ENCODE measurements at places on chromosomes 12 and 14.

DNA sequence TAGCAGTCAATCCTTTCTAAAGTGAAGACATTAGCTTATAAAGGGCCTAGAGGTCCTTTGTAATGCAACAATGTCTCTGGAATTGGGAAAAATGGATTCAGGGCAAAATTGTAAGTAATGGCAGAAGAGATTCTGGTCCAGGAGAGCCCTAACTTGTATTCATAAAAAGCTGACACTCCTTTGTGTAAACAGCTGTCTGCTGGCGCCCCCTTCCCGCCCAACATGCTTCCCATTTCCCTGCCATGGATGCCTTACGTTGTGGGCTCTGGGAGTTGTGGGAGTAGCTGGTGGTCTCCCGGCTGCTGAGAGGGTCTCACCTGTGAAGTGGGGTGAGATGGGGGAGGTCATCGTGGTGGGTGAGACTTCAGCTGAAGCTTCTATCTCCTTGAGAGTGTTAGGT, 2.3 kb downstream of the ACRBP start:
- no peak for DNase-seq

DNA sequence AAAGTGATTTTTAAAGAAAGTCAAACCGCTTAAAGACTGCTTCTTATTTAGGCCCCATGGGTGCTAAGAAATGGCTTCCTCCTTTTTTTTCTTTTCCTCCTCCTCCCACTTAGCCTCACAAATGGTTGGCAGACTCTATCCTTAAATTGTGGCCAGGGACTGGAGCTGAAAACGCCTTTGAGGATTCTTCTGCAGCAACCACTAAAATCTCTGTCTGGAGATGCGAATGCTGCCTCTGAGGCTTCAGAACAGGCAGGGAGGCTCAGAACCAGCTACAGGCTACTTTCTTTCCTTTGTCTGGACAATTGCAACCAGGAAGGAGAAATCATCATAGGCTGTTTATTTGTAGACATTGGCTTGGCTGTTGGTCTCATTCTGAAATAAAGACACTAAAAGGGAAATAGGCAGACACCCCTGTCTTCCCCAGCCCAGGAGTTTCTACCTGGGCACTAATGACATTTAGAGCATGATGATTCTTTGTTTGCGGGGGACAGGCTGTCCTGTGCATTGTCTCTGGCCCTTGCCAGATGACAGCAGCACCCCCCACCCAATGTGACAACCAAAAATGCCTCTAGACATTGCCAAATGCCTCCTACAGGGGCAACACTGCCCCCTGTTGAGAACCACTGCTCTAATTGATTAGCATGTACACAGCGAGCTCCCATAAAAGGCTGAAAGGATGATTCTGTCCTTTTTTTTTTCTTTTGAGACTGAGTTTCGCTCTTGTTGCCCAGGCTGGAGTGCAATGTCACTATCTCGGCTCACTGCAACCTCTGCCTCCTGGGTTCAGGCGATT, 50.3 kb downstream of the MAP1LC3B2 start:
- DNase-seq, result peak; percentile 29

- DNase-seq, result no peak
Observed at GRCh38 chr14:81535396-81536164, 1.9 kb upstream of the SEL1L start.

DNA sequence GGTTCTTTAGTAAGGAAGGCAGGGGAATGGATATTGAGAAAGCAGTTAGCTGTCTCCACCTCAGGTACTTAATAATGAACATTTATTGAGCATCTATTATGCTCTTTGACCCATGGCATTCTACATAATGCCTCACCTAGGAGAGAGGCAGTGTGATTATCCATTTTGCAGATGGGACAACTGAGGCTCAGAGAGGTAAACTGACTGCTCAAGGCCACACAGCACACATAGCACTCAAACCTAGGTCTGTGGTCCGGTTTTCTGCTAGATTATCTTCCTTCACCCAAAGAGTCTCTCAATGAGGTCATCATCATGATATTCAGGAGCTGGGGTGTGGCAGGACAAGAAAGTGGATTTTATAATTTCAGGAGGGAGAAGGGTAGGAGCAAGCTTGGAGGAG, 199.1 kb upstream of the LHX5 start:
- no peak for DNase-seq

DNA sequence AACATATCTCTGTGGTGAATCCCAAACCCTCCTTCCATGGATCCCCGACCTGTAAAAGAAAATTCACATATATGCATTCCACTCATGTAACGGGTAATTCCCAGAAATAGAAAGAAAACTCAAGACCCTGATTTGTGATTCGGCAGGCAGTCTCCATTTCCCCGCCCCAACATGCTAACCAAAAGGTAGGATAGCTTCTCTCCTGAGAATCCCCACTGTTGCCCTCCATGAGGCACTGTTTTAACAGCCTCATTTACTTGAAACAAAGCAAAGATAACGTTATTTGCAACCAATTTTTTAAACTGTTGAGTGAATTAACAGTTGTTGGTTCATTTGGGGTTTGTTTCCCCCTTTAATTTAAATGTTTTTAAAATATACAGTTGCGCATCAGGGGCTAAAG, 774 bp upstream of the SLC2A13 start:
- no peak for DNase-seq

DNA sequence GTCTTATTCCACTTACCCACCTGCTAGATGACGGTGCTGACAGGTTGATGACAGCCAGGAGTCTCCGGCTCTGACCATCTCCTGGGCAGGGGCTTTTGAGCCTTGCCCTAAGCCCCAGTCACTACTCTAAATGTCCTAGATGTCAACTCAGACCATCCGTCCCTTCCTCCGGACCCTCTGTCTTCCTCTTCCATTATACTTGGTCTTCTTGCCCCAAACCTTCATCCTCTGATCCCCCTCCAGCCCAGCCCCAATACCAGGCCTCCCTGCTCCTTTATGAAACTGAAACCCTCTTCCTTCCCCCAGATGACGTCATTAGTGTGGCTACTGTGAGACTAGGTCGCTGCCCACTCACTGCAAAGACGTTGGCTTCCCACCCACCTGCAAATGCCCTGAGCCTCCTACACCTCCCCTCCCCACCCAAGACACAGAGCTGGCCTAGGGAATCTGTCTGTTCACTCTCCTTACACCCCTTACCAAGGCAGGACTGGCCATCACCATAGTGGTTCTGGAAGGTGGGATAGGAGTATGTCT, 10.1 kb downstream of the KRT71 start:
- no peak for DNase-seq

DNA sequence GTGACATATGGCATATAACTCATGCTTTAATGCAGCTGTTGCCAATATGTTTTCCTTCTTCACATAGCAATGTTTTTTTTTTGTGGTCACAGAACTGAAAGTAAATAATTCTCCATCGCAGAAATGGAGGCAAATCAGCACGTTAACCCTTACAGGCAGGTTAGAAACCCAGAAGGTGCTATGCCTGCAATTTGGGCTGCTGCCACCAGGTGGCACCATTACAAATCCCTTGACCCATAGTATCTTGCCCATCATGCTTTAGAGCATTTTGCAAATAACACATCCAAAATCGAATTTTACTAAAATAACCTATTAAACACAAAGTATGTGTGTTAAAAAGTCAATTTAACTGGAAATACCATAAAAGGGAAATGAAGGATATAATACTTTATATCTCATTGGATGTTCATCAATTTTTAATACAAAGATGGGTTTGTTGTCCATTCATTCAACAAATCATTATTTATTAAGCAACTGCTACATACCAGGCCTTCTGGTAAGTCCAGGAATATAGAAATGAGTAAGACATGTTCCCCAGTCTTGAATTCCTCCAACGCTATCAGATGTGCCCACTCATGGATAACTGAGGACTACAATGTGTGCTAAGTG, 340.1 kb downstream of the GLT1D1 start:
- DNase-seq, result no peak

DNA sequence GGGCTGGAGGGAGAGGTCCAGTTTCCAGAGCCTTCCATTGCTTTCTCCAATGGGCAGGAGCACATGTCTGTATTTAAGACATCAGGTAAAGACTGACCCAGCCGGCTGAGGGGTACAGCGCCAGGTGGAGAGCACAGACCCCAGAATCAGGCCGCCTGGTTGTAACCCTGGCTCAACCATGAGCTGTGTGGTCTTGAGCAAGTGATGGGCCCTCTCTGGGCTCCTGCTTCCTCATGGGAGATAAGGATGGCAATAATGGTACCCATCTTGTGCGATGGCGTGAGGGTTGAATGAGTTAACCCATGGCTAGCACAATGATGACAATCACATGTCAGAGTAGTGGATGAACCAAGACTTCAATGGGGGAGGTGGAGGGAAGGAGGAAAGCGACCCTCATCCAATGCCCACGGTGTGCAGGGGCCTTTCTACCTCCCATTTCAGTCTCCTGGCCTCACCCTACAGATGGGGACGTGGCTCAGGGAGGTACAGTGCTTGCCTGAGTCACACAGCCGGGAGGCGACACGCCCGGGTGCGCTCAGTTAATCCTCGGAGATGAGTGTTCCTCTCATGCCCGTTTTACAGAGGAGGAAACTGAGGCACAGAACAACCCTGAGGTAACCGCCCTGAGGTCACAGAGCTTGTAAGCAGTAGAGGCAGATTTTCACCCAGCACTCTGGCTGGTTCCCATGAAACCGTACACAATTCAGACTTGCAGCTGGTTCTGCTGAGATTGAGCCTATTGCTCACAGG, 163.9 kb downstream of the RBM19 start:
- DNase-seq, result no peak

DNA sequence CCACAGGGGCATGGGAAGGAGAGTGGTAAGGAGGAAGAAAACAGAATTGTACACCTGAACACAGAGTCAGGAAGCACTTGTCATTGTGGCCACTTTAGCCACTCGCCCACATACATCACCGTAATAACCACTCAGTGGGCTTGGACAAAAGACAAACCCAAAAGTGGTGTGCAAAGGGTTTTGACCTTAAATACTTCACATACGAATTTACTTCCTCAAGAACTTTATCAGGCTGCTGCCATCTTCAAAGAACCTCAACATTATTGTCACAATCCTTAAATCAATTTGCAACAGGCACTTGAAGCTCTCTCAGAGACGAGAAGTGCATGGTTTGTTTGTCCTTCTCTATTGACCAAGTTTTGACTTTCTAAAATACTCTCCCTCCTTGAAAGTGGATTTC, 187.3 kb upstream of the EGLN3 start:
- DNase-seq, result no peak
